NCI-H1417 (cell line): ENCODE measurements at places on chromosomes 12 and 14.

DNA sequence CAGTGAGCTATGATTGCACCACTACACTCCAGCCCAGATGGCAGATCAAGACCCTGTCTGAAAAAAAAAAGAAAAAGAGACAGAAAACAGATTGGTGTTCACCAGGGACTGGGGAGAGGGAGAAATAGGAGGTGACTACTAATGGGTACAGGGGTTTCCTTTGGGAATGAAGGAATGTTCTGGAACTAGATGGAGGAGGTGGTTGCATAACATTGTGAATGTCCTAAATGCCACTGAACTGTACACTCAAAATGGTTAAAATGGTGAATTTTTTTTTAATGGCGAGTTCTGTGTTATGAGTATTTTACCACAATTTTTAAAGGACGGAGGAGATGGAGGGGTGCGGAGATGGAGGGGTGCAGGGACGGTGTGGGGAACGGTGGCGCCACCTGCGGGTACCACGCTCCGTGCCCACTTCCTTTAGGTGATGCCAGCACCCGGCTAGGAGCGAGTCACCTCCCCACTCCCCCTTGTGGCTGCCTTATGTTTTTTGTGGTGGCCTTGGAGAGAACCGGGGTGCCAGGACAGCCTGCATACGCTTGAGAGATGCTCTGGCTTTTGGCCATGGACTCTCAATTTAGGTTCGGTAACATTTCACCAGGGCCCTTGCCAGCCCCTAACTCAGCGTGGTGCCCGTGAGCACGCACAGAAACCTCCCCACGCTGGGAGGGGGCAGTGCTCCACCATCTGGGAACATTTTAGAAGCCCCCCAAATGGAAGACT, 16.1 kb downstream of the UBC start:
- peak; percentile 27 for DNase-seq

- DNase-seq, result no peak
Measured at GRCh38 chr12:89235189-89235993, 116.9 kb downstream of the DUSP6 start.

DNA sequence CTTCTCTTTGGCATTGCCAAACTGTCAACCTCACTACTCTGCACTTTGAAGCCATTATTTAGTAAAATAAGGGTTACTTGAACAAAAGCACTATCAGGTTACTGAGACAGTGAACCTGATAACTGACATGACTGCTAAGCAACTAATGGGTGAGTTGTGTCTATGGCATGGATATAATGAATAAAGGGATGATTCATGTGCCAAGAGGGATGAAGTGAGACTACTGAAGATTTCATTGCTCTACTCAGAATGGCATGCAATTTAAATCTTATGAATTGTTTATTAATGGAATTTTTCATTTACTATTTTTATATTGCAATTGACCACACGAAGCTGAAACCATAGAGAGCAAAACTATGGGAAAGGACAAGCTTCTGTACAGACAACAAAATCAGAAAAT, 74.4 kb downstream of the CEP128 start:
- DNase-seq, result no peak

GRCh38 chr12:40643506-40643905, 48.7 kb upstream of the CNTN1 start:
- DNase-seq, result no peak

- DNase-seq, result no peak
Measured at GRCh38 chr14:60184146-60184904, 19.1 kb upstream of the DHRS7 start.

GRCh38 chr14:100400115-100400514, 77.0 kb downstream of the SLC25A47 start:
- DNase-seq, result no peak

GRCh38 chr12:130116791-130117190, 45.5 kb upstream of the FZD10 start:
- no peak for DNase-seq

GRCh38 chr12:109763201-109763841, 49.7 kb downstream of the FAM222A start:
- DNase-seq, result no peak

GRCh38 chr14:101426466-101426865, 134.8 kb upstream of the DIO3 start:
- no peak for DNase-seq

DNA sequence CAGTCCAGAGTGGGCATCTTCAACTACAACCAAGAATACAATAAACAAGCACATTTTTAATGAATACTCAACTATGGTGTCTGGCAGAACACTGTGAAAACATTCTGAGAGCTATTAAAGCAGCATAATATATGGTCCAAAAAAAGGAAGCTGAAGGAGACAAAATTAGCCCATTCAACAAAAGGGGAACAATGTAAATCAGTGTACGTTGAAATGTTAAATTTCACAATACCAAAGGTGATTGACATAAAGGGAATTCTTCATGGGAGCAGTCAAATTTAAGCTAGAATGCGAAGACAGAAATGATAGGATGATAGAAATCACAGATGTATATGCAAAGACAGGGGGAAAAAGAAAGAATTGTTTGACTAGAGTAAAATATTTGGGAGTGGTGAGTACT, 41.3 kb upstream of the SYCP3 start:
- DNase-seq, result no peak

GRCh38 chr14:91249841-91250616, 5.5 kb upstream of the GPR68 start:
- peak; percentile 100 for DNase-seq

DNA sequence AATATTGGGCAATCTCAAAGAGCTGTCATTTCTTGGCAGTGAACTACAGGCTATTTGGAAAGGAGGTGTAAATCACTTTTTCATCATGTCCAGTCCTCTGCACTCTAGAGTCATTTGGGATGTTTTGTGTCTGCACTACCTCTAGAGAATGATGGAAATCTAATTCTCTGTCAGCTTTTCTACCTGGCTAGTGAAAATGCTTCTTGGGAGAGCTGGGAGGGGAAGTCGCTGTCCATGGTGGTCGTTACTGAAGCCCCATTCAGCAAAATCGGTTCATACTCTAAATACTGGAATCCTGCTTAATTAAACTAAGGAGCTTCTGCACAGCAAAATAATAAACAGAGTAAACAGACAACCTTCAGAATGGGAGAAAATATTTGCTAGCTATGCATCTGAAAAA, 251.8 kb downstream of the APAF1 start:
- no peak for DNase-seq

DNA sequence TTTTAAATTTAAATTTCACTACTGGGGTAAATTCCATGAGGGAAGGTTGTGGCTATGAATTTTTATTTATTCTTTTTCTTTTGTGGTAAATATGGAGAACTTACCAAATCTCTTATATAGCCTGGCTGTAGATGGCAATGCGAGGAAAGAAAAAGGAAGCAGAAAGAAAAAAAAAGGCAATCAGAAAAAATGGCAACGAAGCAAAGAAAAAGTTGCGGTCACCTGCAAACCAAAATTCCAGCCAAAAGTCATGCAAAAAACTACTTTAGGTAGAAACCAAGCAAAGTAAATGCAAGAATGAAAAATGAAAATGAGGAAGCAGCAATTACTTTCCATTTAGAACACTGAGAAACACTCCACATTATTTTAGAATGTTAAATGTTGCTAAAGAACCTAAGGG, 69.5 kb upstream of the GNPNAT1 start:
- DNase-seq, result no peak

- DNase-seq, result peak; percentile 71
Measured at GRCh38 chr14:89401761-89402160, 15.3 kb downstream of the FOXN3 start.

GRCh38 chr14:70926235-70926830, 19.1 kb downstream of the PCNX1 start:
- DNase-seq, result no peak
